Neuronal stem cell (in vitro differentiated cells): ENCODE measurements at places on chromosomes 3 and 15.

GRCh38 chr15:45259796-45260195 is 7.8 kb downstream of the SLC28A2 start:
- H3K4me1 ChIP-seq = no peaks in the 10 kb centered on the region
- no peak overlapping the region for H3K4me3 ChIP-seq
- H3K27ac ChIP-seq = no peak overlapping the region
- H3K27me3 ChIP-seq = no peaks in the 10 kb centered on the region
- DNase-seq = no peak

GRCh38 chr15:60528530-60528929 is 49.6 kb upstream of the ICE2 start:
- no peaks in the 10 kb centered on the region for H3K27me3 ChIP-seq
- H3K27ac ChIP-seq = no peak overlapping the region
- no peak for DNase-seq
- H3K36me3 ChIP-seq = no peaks in the 10 kb centered on the region

- H3K36me3 ChIP-seq = no peaks in the 10 kb centered on the region
- no peak overlapping the region for H3K27ac ChIP-seq
- H3K27me3 ChIP-seq = no peaks in the 10 kb centered on the region
- peaks cover 2% of the 10 kb centered on the region for H3K4me1 ChIP-seq
These were observed 942.5 kb downstream of the ROBO1 start for GRCh38 chr3:78825118-78825857.

GRCh38 chr3:128813097-128813496 is 66.3 kb upstream of the ACAD9 start:
- no peak overlapping the region for H3K4me3 ChIP-seq
- H3K4me1 ChIP-seq = no peaks in the 10 kb centered on the region
- H3K27ac ChIP-seq = no peak overlapping the region
- H3K27me3 ChIP-seq = no peaks in the 10 kb centered on the region
- DNase-seq = no peak

- H3K27ac ChIP-seq = no peak overlapping the region
- no peak for DNase-seq
- no peaks in the 10 kb centered on the region for H3K27me3 ChIP-seq
- peaks cover 80% of the 10 kb centered on the region for H3K36me3 ChIP-seq
These were observed 145.9 kb downstream of the TBL1XR1 start for GRCh38 chr3:177051411-177051810.

DNA sequence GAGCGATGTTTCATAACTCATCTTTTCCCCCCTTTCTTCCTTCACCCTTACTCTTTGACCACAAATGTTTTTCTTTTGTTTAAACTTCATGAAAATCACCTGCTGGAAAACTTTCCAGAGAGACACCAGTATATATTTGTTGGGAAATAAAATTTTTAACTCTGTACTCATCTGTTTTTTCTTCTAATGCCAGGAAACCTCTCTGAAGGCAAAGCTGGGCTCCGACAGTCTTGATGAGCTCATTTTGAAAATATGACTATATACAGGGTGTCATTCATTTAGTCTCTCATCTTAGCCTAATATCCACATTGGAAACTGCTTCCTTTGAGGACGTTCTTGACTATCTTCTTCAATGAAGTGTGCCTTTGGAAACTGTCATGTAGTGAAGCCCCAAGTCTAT is 339.6 kb upstream of the ROBO2 start:
- H3K36me3 ChIP-seq = no peaks in the 10 kb centered on the region
- DNase-seq = no peak
- H3K27ac ChIP-seq = no peak overlapping the region
- H3K27me3 ChIP-seq = no peaks in the 10 kb centered on the region

DNA sequence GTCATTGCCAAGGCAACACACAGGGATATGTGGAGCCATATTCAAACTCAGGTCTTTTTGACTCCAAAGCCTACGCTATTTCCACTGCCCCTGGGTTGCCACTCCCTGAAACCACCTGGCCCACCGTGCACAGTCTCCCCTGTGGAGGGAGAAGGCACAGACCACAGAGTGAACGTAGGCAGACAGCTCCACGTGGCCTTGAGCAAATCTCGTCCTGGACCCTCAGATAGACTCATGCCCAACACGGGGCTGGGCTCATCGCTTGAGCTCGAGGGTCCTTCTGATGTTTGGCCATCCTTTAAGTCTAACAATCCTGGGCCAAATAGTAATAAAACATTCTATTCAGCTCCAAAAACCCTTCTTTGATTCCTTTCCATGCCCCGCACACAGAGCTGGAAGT is 72.0 kb downstream of the CPN2 start:
- no peaks in the 10 kb centered on the region for H3K36me3 ChIP-seq
- no peak overlapping the region for H3K4me3 ChIP-seq
- no peaks in the 10 kb centered on the region for H3K27me3 ChIP-seq
- no peak for DNase-seq

DNA sequence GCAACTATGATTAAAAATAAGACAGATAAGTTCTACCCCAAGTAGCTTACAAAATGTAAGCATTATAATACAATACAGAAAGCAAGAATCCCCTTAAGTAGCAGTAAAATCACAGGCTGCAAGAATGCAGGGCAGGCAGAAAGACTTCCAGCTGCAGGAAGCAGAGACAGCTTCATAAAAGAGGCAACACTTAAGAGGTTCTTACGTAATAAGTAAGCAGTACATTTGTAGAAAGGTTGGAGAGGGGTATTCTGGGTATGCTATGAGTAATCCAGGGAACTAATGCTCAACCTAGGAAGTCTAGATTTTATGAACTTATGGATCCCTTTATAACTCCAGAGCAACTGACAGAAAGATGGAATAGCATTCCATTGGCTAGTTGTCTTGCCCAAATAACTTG is 151.6 kb downstream of the IL5RA start:
- H3K27ac ChIP-seq = no peak overlapping the region
- no peaks in the 10 kb centered on the region for H3K27me3 ChIP-seq
- H3K4me1 ChIP-seq = no peaks in the 10 kb centered on the region
- H3K36me3 ChIP-seq = no peaks in the 10 kb centered on the region

DNA sequence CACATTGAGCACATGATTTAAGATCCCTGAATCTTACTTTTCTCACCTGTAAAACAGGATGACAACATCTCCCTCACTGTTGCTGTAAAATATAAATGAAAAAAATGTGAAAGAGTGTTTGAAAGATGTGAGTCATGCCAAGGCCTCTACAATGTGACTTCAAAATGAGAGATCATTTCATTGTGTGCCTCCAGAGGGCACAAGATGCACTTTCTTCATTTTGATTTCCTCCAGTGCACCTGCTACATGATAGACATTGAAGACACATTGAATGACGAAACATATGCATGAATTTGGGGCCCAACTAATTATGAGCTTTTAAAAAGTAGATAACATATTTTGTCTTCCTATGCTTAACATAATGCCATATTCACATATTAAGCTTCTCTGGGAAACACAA is 170.3 kb downstream of the MOBP start:
- no peak overlapping the region for H3K4me3 ChIP-seq
- no peaks in the 10 kb centered on the region for H3K27me3 ChIP-seq
- H3K27ac ChIP-seq = no peak overlapping the region
- H3K36me3 ChIP-seq = no peaks in the 10 kb centered on the region
- no peak for DNase-seq

GRCh38 chr15:78237146-78237545 is 2.8 kb upstream of the ACSBG1 start:
- no peaks in the 10 kb centered on the region for H3K27me3 ChIP-seq
- DNase-seq = no peak
- H3K36me3 ChIP-seq = no peaks in the 10 kb centered on the region

- H3K27me3 ChIP-seq = no peaks in the 10 kb centered on the region
- no peaks in the 10 kb centered on the region for H3K36me3 ChIP-seq
- no peak for DNase-seq
- H3K27ac ChIP-seq = no peak overlapping the region
These were observed 642.8 kb upstream of the NR2F2 start for GRCh38 chr15:95687686-95688085.

- H3K4me3 ChIP-seq = no peak overlapping the region
- no peaks in the 10 kb centered on the region for H3K27me3 ChIP-seq
- no peak overlapping the region for H3K27ac ChIP-seq
- H3K4me1 ChIP-seq = no peaks in the 10 kb centered on the region
- DNase-seq = no peak
These were observed 67.2 kb downstream of the UNC13C start for GRCh38 chr15:54045397-54045796.

- no peaks in the 10 kb centered on the region for H3K36me3 ChIP-seq
- no peaks in the 10 kb centered on the region for H3K27me3 ChIP-seq
- H3K27ac ChIP-seq = no peak overlapping the region
- DNase-seq = no peak
- H3K4me1 ChIP-seq = no peaks in the 10 kb centered on the region
These were observed 47.5 kb downstream of the ALDH1L1 start for GRCh38 chr3:126132751-126133511.

DNA sequence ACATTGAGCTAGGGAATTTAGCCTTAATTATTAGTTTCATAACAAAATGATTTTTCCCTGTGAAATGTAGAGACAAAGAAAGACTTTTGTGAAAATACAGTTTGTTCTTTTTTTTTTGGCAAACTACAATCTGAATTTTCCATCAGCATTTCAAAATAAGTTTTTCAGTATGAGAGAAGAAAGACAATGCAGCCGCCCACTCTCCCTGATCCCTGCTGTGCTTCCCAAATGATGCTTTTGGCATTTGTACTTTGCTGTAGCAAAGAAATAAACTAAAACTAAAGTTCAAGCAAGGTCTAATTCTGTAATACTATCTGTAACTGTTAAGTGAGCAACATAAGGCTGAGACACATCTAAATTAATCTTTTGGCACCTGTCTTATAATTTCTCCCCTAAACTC is 782.2 kb downstream of the VGLL3 start:
- H3K4me1 ChIP-seq = no peaks in the 10 kb centered on the region
- no peak for DNase-seq
- no peak overlapping the region for H3K4me3 ChIP-seq
- no peaks in the 10 kb centered on the region for H3K27me3 ChIP-seq

GRCh38 chr3:30189900-30190299 is 416.5 kb upstream of the TGFBR2 start:
- H3K27ac ChIP-seq = no peak overlapping the region
- no peaks in the 10 kb centered on the region for H3K27me3 ChIP-seq
- H3K4me3 ChIP-seq = no peak overlapping the region
- DNase-seq = no peak

GRCh38 chr15:80945605-80946004 is 44.0 kb downstream of the MESD start:
- H3K27me3 ChIP-seq = no peaks in the 10 kb centered on the region
- H3K4me1 ChIP-seq = no peaks in the 10 kb centered on the region
- H3K4me3 ChIP-seq = no peak overlapping the region
- peaks cover 8% of the 10 kb centered on the region for H3K36me3 ChIP-seq
- H3K27ac ChIP-seq = no peak overlapping the region

DNA sequence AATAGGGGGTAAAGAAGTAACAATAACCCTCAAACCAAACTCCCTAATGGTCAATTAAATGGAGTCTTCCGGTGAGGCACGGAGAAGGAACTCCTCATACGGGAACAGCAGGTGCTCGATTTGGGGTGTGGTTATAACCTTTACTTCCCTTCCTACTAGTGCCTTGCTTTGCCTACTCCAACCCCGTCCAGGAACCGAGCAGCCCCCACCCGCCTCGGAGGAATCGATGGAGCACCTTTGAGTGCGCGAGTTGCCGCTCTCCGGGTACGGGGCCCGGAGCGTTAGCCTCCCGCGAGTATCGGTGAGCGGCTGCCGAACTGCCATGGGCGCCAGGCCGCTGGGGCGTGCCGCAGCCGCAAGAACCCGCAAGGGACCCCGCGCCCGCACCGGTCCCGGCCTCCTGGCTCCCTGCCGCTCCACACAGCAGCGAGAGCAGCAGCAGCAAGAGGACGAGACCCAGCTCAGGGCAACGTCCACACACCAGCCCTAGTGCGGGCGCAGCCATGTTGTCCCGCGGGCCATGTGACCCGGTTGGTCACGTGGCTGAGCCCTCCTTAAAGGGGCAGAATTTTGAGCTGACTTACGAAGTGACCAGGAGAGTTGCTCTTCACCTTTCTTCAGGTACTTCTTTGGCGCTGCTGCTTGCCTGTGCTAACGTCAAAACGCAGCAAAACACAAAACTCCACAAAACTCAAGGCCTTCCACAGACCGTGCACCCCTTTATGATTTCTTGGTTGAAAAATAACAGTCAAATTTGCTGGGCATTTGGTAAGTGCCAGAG is at the start of gene SUMF1:
SUMF1 (minus strand) TSS at position 529 of the 781 bp plus-strand sequence; CDS start at position 505, 24 bp downstream.
- peaks cover 4% of the 10 kb centered on the region for H3K27me3 ChIP-seq
- H3K4me1 ChIP-seq = no peaks in the 10 kb centered on the region
- H3K4me3 ChIP-seq = peak within 1 kb of the TSS; percentile 59

DNA sequence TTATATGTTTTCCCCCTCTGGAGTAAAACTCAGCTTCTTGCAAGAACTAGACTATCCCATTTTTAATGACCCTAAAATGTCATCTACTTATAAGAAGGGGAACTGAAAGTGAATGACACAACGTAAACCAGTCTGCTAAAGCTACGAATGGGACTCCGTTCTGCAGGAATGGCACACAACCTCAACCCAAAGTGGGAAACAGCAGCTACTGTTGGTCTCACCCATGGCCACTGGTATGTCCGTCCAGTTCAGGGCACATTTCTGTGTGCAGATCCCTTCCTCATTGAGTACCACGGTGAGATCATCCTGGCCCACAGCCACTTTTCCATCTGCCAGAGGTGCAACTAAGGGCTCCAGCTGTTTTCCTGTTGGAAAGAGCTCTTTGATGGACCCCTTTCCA is 23.8 kb downstream of the VPS39 start:
- no peak overlapping the region for H3K27ac ChIP-seq
- no peak overlapping the region for H3K4me3 ChIP-seq
- peaks cover 9% of the 10 kb centered on the region for H3K36me3 ChIP-seq
- no peaks in the 10 kb centered on the region for H3K27me3 ChIP-seq
- DNase-seq = no peak

DNA sequence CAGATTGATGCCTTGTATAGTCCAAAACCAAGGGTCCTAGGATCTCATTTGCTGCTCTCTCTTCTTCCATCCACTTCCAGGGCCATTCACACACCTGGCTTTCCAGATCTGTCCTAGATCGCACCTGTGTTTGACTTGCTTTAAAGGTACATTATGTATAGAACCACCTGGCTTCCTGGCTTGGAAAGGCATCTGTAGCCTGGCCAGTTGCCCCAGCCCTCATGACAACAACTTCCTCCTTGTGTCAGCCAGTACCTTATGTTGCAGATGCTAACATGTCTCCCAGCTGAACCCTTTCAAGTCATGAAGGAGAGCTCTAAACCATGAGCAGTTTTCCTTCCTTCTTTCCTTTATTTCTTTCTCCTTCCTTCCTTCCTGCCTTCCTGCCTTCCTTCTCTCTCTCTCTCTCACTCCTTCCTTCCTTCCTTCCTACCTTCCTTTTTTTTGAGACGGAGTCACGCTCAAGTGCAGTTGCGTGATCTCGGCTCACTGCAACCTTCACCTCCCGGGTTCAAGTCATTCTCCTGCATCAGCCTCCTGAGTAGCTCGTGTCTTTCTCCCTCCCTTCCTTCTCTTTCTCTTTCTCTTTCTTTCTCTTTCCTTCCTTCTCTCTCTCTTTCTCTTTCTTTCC is 2.5 kb upstream of the HTR3C start:
- H3K4me1 ChIP-seq = no peaks in the 10 kb centered on the region
- H3K4me3 ChIP-seq = no peak overlapping the region
- no peaks in the 10 kb centered on the region for H3K27me3 ChIP-seq
- no peak for DNase-seq
- no peak overlapping the region for H3K27ac ChIP-seq
